HCT116 (cell line): ENCODE measurements at places on chromosomes 13 and 19.

DNA sequence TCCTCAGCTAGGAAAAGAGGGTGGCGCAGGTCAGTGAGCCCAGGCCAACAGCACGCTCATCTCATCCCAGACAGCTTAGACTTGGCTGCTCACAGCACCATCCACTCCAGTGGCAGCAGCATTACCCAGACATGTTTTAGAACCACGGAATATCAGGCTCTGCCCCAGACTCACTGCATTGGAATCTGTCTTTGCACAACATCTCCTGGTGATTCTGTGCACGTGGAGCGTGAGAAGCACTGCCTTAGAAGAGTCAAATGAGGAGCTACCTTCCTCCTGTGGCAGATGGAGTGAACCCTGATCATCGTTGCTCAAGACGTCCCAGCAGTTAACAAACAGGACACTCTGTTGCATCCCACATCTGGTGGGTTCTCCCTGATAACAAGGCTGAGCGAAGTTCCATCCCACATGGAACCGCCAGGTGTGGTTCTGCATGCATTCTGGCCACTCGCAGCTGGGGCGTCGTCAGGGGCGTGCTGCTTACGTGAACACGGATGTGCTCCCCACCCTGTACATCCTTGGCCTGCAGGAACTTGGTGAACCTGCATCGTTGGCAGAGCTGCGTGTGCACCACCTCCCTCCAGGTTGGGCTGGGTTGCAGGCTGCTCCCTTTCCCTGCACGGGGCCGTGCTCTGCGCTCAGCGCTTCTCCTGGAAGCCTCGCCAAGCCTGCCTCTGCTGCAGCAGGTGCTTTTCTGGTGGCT is 25.2 kb upstream of the ATP11A start:
- no peaks in the 10 kb centered on the region for H3K4me1 ChIP-seq
- no peak for DNase-seq
- no peak overlapping the region for H3K4me3 ChIP-seq
- no peak overlapping the region for H3K27ac ChIP-seq
- no peaks in the 10 kb centered on the region for H3K36me3 ChIP-seq

DNA sequence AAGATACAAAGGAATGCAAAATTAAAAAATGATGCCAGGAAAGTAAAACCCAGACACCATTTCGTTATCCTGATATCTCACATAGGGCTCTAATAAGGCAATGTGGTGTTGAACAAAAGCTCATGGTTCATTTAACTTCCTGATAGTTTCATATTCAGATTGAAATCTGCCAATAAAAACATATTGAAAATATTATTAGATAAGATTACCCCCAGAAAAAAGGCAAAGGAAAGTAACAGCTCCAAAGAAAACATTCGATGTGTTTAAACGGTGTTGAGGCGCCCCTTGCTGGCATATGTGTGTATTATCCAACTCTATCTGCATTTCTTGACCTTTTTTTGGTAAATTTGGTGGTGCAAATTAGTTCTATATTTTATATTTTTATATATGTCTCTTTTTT is 75.9 kb downstream of the ESD start:
- H3K36me3 ChIP-seq, result peaks cover 12% of the 10 kb centered on the region
- peak; percentile 15 for DNase-seq
- no peak overlapping the region for H3K4me3 ChIP-seq
- no peaks in the 10 kb centered on the region for H3K4me1 ChIP-seq
- H3K27ac ChIP-seq, result no peak overlapping the region

GRCh38 chr19:1363599-1363998 is 20.1 kb upstream of the NDUFS7 start:
- H3K4me1 ChIP-seq, result no peaks in the 10 kb centered on the region
- no peak overlapping the region for H3K4me3 ChIP-seq
- H3K27ac ChIP-seq, result no peak overlapping the region
- H3K27me3 ChIP-seq, result no peaks in the 10 kb centered on the region
- DNase-seq, result no peak

DNA sequence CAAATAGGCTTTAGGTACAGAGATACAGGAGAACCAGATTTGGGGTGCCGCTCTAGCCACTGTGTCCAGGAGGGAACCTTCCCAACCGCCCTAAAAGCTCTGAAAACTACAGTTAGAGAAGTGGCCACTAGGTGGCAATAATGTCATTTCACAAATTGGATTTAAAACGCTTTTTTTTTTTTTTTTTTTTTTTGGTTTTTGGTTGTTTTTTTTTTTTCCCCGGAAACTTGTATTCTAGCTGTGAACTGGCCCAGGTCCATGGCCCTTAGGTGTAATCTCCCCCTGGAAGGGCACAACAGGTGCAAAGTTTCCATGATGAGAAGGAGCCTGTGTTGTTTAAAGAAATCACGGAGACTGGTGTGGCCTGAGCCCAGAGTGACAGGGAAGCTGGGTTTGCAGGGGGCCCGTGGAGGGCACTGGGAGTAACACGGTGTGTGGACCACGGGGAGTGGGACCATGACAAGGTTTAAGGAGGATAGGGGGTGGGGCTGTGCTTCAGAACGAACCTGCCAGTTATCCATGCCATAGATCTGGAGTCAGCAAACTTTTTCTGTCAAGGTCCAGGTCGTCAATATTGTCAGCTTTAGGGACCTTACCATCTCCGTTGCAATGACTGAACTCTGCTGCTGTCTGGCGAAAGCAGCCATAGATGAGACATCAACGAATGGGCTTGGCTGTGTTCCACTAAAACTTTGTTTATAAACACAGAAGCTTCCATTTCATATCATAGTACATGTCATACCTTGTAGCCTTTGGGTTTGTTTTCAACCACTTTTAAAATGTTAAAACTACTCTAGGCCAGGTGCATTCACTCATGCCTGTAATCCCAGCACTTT is 10.1 kb downstream of the OR1I1 start:
- H3K27ac ChIP-seq, result no peak overlapping the region
- no peaks in the 10 kb centered on the region for H3K4me1 ChIP-seq
- no peaks in the 10 kb centered on the region for H3K36me3 ChIP-seq
- H3K27me3 ChIP-seq, result peaks cover 13% of the 10 kb centered on the region; the same call in 1 of the 2 replicates
- DNase-seq, result peak; percentile 66

DNA sequence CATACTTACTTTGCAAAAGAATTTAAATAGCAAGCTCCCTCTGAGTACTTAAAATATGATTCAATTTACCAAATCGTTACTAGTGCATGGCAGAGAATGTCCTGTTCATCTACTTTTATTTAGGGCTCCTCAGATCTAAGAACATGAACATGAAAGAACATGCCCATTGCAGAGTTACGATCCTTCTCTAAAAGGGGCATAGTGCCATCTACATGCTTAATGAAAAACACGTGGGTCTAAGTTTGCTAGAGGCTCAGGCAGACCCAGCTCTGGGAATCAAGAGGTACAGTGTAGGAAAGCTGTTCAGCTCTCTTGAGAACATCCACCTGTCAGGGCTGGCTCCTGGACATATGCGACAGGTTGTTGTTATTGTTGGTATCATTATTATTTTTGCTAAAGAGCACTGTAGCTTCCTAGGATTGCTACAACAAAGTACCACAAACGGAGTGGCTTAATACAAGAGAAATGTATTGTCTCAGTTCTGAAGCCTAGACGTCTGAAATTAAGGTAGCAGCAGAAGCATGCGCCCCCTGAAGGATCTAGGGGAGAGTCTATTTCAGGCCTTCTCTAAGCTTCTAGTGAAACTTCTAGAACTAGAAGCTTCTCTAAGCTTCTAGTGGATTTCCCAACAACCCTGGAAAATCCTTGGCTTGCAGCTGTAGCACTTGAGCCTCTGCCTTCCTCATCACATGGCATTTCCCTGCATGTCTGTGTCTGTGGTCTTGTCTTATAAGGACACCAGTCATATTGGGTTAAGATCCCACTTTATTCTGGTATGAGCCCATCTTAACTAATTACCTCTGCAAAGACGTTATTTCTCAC is 133.9 kb downstream of the DCT start:
- DNase-seq, result no peak
- no peaks in the 10 kb centered on the region for H3K36me3 ChIP-seq
- no peaks in the 10 kb centered on the region for H3K4me1 ChIP-seq
- no peak overlapping the region for H3K27ac ChIP-seq
- no peaks in the 10 kb centered on the region for H3K27me3 ChIP-seq

- H3K27me3 ChIP-seq, result no peaks in the 10 kb centered on the region
- DNase-seq, result no peak
- H3K4me3 ChIP-seq, result no peak overlapping the region
- no peak overlapping the region for H3K27ac ChIP-seq
- H3K4me1 ChIP-seq, result no peaks in the 10 kb centered on the region
Observed at GRCh38 chr19:1912760-1913505, 7.7 kb downstream of the ADAT3 start.

DNA sequence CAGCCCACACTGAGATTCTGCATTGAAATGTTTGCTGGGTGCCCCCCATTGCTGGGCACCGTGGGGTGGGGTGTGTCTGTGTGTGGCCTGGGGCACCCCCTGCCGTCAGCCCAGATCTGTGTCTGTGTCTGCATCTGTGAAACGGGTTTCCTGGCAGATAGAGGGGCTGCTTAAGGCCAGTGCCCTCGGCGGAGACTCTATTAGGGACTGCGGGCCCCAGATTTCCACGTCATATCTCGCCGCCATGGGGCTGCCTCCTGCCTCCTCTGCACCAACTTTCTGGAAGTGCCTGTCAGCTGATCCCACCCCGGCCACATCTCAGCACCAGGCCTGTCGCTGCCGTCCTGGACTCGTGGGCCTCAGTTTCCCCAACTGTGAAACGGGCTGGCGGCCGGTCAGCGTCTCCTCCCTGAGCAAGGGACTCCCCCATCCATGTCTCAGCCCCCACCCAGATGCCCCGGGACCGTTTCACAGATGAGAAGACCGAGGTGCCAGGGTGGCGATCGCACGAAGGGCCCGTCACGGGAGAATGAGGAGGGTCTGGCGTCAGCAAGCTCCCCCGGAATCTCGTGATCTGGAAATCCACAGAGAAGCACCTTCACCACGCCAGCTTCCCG is 21.4 kb downstream of the ARID3A start:
- H3K4me1 ChIP-seq, result peaks cover 38% of the 10 kb centered on the region
- no peaks in the 10 kb centered on the region for H3K27me3 ChIP-seq
- H3K36me3 ChIP-seq, result no peaks in the 10 kb centered on the region; the same call in 1 of the 2 replicates
- H3K4me3 ChIP-seq, result no peak overlapping the region
- DNase-seq, result no peak
- H3K27ac ChIP-seq, result no peak overlapping the region

DNA sequence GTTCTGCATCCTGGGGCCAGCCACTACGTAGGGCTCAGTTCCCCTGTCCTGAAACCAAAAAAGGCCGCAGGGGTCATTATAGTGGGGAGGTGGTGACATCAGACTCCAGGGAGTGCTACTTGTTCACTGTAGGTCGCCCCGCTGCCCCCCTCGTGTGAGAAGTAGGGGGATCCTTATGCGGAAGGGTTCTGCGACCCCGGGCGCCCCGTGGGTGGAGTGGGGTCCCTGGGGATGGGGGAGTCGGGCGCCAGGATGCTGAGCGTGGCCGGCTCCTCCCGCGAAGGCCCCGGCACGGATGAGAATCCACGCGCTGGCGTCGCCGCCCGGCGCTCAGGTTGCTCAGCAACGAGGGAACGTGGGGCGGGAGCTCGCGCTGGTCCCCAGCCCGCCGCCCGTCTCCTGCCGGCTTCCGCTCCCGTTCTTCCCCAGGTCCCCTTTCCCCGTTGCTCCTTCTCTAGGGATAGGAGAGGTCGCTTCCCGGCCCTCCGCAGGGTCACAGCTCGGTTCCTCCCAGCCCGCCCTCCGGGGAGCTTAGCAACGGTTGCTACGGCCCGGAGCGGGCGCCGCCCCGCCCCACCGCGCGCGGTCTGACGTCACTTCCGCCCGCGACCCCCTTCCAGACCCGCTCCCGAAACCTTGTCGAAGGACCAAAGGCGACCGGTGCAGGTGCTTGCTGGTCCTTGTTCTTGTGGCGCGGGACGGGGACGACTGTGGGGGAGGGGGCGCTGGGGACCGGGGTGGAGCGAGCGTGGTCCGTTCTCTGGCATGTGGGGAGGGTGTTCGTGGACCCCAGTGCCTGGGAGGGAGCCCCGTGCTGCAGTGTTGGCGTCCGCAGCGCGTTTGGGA is at the start of gene NAT14:
Gene NAT14, plus strand, starts transcription at position 596 of the 846 bp plus-strand sequence. CDS start 521 bp downstream, outside the sequence.
- peak within 1 kb of the TSS; percentile 80 for H3K4me3 ChIP-seq
- H3K27me3 ChIP-seq, result no peaks in the 10 kb centered on the region
- H3K27ac ChIP-seq, result peak within 1 kb of the TSS; percentile 85
- H3K4me1 ChIP-seq, result peaks cover 10% of the 10 kb centered on the region; the same call in 1 of the 2 replicates
- H3K36me3 ChIP-seq, result no peaks in the 10 kb centered on the region
- DNase-seq, result no peak

- no peaks in the 10 kb centered on the region for H3K4me1 ChIP-seq
- H3K27ac ChIP-seq, result no peak overlapping the region; the same call in 1 of the 2 replicates
- H3K36me3 ChIP-seq, result peaks cover 80% of the 10 kb centered on the region; the same call in 1 of the 2 replicates
- no peaks in the 10 kb centered on the region for H3K27me3 ChIP-seq
- no peak for DNase-seq
Observed at GRCh38 chr19:46724468-46724867, 7.6 kb upstream of the PRKD2 start.

- no peak overlapping the region for H3K4me3 ChIP-seq
- no peak for DNase-seq
- H3K27me3 ChIP-seq, result no peaks in the 10 kb centered on the region
Observed at GRCh38 chr19:27824108-27824507, 1388.8 kb downstream of the UQCRFS1 start.

GRCh38 chr13:76832258-76832988 is 53.8 kb downstream of the KCTD12 start:
- no peak overlapping the region for H3K4me3 ChIP-seq
- H3K4me1 ChIP-seq, result no peaks in the 10 kb centered on the region
- DNase-seq, result no peak
- H3K36me3 ChIP-seq, result no peaks in the 10 kb centered on the region
- no peaks in the 10 kb centered on the region; the same call in 1 of the 2 replicates for H3K27me3 ChIP-seq
- no peak overlapping the region for H3K27ac ChIP-seq

- H3K36me3 ChIP-seq, result no peaks in the 10 kb centered on the region
- no peaks in the 10 kb centered on the region; the same call in 1 of the 2 replicates for H3K27me3 ChIP-seq
- no peak overlapping the region for H3K4me3 ChIP-seq
- DNase-seq, result no peak
- no peak overlapping the region for H3K27ac ChIP-seq
Observed at GRCh38 chr13:77353995-77354394, 27.1 kb upstream of the MYCBP2 start.

DNA sequence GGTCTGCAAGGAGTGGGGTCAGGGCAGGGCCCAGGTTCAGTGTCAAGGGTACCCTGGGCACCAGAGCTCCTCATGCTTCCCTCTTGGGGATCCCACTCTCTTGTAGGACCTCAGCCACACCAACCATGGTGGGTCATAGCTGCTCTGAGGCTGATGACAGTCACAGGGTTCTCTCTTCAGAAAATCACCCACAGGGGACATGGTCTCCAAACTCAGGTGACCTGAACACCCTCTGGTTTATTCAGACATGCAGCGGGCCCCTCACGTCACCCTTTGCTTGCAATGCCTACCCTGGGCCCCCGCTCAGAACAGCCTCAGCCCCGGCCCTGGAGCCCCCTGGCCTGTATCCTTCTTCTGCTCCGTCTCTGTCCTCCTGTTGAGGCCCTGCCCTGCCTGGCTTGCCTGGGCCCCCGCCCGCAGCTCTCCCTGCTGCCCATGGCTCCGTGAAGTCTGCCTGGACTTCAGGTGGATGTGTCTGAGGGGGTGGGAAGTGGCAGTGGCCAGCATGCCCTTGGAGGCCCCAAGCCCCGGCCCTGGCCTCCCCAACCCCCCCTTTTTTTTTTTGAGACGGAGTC is 20.4 kb downstream of the CHERP start:
- H3K27ac ChIP-seq, result no peak overlapping the region
- H3K27me3 ChIP-seq, result no peaks in the 10 kb centered on the region
- DNase-seq, result no peak
